ENCODE measurements at places on chromosomes 3 and 15.

DNA sequence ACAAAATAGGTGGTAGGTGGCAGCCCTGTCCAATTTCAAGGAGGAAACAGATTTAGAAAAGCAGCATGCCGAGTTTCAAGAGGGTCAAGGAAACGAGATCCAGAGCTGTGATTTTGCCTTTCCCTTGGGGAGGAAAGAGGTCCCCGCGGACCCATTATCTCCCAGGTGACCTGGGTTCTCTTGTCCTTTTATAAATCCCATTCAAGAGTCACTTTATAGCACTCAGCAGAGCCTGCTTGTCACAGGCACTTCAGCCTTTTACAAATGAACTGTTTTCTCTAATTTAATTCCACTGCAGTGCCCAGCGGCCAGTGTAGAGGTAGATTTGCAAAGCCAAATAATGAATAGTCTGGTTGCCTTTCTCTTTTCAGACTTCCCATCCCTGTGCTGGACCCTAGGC is 99.9 kb downstream of the CD47 start:
- no peak for DNase-seq

DNA sequence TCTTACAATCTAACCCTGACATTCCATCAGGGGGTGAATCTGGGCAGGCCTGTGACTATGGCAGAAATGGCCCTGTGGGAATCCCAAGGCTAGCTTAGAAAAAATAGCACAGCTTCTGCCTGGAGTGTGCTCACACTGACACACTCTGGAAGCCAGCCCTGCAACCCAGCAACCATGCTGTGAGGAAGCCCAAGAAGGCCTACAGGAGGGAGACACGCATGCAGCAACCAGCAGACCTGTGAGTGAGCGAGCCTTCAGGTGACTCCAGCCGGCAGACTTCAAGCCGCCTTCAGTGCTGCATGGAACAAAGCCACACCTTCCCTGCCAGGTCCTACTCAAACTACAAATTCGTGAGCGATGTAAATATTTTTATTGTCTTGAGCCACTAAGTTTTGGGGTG is 26.1 kb downstream of the RAB6B start:
- no peak for DNase-seq

GRCh38 chr3:151166161-151166560 is 36.9 kb downstream of the GPR171 start:
- no peak for DNase-seq

GRCh38 chr3:11238880-11239279 is 33.3 kb upstream of the ATG7 start:
- DNase-seq = no peak

DNA sequence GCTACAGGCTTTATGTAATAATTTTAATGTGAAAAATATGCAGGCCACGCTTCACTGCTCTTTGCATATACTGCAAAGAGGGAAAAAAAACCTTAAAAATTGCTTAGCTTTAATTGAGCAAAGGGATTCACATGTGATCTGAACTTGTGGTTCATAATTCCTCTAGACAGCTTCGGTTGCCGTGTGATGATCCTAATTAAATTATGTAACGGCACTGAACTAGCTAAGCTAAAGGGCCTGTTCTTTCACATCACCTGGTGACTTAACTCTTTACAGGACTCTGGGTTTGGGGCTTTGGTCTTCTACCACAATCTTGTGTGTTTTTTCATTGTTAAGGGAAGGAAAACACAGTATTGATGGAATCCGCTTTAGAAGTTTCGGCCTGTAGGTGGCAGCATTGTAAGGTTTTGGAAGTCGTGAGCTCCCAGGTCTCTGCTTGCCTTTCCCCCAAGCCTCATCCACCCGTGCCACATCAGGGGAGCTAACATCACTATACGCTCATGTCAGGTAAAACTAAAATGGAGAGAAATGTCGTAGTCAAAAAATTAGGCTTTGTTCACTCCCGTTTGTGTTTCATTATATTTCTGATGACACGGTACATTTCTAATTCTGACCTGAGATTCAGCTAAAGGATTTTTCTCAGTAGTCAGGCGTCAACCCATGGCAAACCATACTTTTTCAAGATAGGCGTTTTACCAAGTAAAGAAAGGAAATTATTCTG is 205.6 kb upstream of the DPH6 start:
- peak; percentile 67 for DNase-seq

- DNase-seq = no peak
Measured at GRCh38 chr15:52653431-52653964, 25.7 kb downstream of the ATOSA start.

DNA sequence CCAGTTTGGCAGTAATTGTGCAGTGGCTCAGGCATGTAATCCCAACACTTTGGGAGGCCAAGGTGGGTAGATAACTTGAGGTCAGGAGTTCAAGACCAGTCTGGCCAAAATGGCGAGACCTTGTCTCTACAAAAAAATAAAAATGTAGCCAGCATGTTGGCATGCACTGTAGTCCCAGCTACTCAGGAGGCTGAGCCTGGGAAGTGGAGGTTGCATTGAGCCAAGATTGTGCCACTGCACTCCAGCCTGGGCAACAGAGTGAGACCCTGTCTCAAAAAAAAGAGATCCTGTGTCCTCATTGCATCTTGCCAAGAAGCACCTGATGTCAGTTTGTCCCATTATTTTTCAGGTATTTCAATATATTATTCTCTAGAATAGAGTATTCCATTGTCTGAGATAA is 61.8 kb downstream of the CRTC3 start:
- DNase-seq = no peak

DNA sequence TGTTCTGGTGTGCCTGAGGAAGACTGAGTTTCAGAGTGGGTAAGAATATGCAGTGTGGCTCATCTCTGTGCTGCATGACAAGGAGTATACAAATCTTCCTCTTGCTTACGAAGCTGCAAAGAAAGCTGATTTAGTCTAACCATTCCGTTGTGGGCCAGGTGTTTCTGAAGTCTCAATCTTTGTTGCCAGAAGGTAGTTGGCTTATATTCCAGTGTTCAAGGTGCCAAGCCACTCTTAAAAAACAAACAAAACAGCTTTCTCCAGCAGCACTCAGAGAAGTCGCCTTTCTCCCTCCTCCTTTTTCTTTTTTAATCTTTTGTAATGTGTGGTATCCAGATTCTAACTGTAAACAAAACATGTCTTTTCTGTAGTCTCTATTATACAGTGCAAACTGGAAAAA is 872.4 kb downstream of the NAALADL2 start:
- DNase-seq = no peak

DNA sequence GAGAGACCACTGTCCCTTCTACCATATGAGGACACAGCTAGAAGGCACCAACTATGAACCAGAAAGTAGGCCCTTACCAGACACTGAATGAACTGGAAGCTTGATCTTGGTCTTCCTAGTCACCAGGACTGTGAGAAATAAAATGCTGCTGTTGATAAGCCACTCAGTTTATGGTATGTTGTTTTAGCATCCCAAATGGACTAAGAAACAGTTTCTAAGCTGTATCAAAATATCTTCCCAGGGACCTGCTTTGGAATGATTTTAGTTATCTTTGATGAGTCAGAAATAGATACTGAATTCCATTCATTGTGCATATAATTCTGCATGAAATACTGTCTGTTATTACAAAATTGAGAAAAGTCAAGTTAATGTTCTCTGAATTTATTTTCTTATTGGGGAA is 18.6 kb downstream of the WDR76 start:
- no peak for DNase-seq

DNA sequence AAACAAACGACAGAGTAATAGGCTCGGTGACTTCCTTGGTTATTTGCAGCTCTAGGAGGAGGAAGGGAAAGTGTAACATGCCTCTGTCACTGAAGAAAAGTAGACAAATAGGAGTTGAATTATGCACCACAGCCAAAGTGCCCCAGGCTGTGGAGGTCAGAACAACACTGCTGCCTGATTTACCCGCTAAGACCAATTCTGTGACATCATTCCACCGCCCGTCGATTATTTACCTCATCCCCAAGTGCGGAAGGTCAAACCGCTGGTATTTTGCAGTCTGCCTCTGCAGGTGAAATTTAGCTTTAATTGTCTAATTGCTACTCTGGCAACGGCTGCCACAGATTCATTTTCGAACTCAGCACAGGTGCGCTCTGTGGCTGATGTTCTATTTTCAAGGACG is 106.3 kb upstream of the PRICKLE2 start:
- DNase-seq = no peak

DNA sequence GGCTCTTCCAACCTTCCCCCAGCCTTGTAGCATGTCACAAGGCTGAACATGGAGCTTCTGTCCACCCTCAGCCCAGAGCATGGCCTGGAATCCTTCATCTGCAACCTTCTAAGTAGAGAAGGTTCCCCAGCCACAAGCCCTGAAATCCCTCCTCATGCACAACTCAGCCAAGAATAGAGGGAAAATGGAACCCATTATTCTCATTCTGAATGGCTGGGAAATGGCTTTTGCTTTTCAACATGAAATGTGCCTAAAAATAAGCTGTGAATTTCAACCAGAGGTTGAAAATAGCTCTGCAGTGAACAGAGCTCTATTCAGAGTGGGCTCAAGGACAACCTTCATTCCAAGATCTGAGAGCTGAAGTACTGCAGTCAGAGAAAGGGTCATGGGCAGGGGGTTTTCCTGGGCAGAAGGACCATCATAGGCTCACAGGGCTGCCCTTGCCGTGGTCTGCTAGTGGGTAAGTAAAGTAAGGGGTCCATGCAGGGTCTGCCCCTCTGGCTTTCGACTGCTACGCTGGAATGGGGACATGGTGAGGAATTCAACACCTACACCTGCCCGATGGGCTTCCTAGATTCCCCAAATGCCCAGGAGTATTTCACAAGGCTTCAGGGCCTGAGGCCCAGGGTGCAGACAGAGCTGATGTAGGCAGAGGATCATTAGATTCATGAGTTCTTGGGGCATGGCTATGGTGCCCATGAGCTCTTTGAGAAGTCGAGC is 35.9 kb downstream of the POC1A start:
- peak; percentile 8 for DNase-seq

DNA sequence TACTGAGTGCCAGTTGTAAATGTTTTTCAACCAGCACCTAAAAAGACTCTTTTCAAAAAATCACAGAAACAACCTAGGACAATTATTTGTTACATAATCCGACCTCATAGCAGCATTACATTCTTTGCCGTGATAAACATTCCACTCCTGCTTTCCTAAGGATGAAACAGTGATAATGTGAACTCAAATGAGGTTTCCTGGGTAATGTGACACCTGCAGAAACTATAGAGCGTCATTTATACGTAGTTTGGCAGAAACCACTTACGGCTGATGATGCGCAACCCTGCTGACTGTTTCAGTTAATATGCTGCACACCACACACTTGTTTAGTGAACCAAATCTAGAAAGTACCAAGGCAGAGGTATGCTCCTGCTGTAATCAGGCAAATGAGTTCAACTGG is 55.8 kb downstream of the SEMA6D start:
- no peak for DNase-seq

- DNase-seq = no peak
Measured at GRCh38 chr15:32683906-32684584, 33.8 kb upstream of the GREM1 start.

GRCh38 chr3:50587806-50588758 is 18.8 kb downstream of the HEMK1 start:
- DNase-seq = no peak

DNA sequence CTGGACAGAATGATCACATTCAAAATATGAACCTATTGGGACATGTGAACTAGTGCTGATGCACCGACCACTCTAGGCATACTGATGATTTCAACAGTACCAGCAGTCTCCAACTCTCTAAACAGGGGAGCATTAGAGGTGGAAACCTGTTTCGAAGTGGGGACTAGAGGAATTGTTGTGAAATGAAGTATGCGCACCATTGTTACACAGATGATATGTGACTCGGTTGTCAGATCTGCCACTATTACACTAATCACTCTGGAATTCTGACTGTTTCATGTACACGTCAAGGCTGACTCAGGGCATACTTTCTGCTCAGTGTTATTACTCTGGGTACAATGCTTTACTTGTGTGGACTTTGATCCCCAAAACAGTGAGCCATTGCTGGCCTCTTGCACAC is 198.2 kb upstream of the UBE2E2 start:
- no peak for DNase-seq

DNA sequence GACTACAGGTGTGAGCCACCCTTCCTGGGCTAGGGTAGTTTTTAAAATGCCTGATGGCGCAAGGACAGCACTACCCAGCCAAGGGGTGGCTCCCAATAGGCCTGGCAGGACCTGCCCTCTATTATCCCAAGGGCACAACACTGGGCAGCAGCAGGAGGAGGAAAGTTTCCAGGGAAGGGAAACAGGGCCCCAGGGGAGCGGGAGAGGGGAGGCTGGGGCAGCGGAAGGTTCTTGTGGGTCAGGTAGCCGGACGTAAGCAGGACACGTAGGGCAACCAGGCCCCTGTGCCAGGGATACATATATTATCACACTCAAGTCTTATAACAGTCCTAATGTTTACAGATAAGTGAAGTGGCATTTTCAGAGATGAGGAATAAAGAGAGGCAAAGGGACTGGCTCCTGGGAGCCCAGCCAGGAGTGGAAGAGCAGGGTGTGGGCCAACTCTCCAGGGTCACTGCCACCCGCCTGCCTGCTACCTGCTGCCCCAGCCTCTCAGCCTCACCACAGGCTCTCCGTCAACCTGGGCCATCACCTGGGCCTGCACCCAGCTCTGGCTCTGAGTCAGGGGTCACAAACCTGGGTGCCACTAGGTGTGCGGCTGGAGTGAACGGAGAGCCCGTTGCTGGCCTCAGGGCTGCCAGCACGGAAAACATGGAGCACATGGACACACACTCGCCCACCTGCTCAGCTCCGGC is 73.2 kb upstream of the SNRPA1 start:
- DNase-seq = no peak

GRCh38 chr3:23874359-23875112 is 42.3 kb downstream of the NKIRAS1 start:
- no peak for DNase-seq

DNA sequence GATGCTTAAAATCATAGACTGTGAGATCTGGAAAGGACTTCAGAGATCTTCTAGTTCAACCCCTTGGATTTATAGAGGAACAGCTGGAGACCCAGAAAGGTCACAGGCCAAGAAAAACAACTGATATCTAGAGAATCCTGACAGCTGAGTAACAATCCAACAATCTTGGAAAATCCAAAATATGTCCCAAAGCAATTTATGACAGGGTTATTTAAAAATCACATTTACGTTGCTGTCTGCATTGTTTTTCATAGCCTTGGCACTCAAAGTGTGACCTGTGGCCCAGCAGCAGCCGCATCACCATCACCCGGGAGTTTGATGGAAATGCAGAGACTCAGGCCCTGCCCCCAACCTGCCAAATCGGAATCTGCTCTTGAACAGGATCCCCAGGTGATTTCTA is 78.8 kb downstream of the FBN1 start:
- no peak for DNase-seq

Data from left hindlimb (tissue), 1 donor.